ENCODE measurements at places on chromosomes 12 and 14.

GRCh38 chr12:110244829-110245228, 36.2 kb upstream of the ATP2A2 start:
- no peak for DNase-seq

- DNase-seq: no peak
Observed at GRCh38 chr14:74297986-74298385, 4.7 kb downstream of the ABCD4 start.

GRCh38 chr12:1463073-1463905, 131.1 kb downstream of the FBXL14 start:
- no peak for DNase-seq

DNA sequence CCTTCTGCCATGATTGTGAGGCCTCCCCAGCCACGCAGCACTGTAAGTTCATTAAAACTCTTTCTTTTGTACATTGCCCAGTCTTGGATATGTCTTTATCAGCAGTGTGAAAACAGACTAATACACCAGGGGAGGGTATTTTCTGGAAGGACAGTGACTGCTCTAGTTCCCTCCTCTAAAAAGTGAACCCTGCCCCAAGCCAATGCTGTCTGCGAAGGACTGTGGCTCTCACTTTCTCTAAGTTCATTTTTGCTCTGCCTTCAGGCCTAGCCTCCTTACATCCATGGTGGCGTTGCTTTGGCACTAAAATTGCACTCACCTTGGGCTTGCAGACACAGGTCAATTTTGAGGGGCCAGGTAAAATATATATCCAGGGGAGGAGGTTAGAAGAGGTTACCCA, 323.0 kb downstream of the VRK1 start:
- DNase-seq: no peak

- no peak for DNase-seq
Observed at GRCh38 chr12:17841496-17841895, 248.5 kb downstream of the RERGL start.

DNA sequence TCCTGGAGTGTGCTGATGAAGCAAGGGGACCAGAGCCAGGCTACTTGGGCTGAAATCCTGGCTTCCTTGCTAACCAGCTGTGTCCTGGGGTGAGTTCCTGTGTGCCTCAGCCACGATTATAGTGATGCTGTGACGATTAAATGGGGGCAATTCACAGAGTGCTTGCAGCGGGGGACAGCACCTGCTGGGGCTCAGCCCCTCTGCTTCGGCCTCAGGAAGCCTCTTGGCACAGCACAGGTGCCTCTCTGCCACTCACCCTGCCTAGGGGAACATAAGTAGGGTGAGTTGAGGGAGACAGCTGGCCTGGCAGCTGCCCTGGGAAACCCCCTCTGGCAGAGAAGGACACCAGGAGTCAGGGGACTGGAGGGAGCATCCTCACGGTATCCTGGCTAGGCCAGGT, 9.4 kb downstream of the KRT80 start:
- no peak for DNase-seq

- DNase-seq: no peak
Observed at GRCh38 chr14:57408037-57408436, 17.7 kb downstream of the NAA30 start.
